ENCODE measurements at places on chromosomes 2 and 18.

GRCh38 chr2:240561325-240561971 lies 1.3 kb downstream of the DUSP28 start:
- peak; percentile 64 for DNase-seq

DNA sequence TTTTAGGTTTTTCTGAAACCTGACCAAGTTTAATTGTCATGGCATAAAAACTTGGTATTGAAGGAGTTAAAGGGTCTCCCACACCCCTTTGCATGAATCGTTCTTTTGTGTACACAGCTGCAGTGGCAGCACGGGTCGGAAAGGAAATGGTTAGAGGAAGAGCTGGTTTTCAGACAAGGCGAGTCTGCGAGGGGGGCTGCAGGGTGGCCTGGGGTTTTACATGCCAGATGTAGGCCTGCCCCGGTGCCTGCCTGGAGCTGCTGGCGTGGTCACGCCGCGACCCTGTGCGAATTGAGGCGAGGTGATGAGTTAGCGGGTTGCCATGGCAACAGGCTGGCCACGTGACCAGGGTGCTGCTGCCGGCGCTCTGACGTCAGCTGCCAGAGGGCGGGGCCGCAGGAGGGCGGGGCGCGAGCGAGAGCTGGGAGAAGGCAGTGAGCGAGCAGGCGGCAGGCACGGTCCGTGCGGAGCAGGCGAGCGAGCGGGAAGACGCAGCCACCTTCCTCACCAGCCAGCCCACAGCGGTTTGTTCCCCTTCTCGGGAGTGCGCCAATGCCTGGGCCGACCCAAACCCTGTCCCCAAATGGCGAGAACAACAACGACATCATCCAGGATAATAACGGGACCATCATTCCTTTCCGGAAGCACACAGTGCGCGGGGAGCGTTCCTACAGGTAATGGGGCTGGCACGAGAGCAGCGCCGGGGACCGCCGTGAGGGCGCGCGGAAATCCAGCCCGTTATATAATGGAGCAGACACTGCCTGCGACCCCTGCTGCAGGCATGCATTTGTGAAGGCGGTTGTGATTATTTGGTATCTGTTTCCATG lies at the start of gene MAPRE2:
Gene MAPRE2 (plus strand): TSS at position 426 of the 827 bp plus-strand sequence. CDS start 127 bp downstream, at position 553.
- peak; percentile 85 for DNase-seq

GRCh38 chr2:61689568-61689967 lies 151.4 kb upstream of the XPO1 start:
- DNase-seq: no peak

DNA sequence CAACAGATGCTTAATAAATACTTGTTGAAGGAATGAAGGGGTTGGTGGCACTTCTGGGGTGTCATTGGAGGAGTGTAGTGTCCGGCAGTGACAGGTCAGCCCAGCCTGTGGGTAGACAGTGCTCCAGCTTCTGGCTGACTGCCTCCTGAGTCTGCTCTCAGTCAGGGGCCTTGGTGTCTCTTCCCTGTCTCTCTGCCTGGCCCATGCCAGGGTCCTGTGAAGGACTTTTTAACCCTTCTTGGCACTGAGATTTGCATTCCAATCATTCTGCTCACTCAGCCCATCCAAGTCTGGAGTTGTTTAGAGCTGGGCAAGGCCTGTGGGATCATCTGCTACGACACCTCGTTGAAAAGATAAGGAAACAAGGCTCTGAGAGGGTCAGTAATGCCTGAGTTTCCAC lies 1.4 kb upstream of the KCNK3 start:
- DNase-seq: no peak

- no peak for DNase-seq
These were observed 2.0 kb downstream of the COLEC11 start for GRCh38 chr2:3596901-3597417.

DNA sequence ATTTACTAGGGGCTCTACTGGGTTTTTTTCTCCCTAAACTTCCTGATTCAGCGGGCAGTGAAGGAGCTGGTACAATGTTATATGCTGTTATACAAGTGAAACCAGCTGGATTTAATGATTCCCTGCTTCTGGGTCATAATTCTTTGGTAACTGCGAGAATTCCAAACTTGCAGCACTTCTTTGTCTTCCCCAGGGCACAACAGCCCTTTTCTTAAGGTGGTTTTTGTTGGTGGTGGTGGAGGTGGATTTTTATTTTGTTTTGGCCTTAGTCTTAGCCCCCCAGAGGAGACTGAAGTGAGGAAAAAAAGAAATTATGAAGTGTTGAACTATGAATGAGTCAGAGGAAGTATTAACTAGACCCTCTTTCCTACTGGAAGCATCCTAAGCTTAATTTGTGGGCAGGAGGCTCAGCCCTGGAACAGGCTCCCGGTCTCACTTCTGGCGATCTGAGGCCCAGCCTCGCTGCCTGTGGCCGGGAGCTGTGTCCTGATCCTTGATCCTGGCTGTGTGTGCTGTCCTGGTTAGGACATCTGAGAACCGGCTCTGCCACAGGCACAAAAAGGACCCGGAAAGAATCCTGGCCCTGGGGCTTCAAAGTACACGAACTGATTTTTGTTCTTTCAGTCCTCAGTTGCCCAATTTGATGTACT lies 141.9 kb downstream of the LYPD6B start:
- no peak for DNase-seq

DNA sequence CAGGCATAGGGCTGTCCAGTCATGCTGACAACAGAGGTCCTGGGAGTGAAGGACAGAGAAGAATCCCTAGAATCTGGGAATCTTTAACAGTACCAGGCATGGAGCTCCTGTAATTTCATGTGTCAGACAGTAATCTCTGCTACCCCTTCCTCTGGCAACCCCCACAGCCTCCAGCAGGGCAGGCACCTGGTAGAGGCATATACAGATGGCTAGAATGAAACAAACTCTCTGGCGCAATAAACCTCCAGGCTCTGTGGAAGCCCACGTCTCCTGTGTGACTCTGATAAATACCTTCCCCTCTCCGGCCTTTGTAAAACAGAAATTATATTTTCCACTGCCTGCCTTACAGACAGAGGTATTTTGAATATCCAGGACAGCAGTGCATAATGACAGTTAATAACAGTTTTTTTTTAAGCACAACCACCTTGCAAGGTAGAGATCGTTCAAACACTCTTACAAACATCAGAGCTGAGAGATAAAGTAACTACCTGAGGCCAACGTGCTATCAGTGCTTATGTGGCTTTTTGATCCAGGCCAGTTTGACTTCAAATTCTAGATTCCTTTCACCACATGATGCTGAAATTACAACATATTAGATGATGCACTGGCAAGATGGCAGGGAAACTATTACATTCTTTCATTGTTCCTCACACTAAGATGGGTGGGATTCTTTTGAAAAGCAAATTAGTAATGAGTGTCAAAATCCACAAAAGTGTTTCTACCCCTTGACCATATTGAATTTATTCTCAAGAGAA lies 47.7 kb upstream of the TMEM247 start:
- no peak for DNase-seq

DNA sequence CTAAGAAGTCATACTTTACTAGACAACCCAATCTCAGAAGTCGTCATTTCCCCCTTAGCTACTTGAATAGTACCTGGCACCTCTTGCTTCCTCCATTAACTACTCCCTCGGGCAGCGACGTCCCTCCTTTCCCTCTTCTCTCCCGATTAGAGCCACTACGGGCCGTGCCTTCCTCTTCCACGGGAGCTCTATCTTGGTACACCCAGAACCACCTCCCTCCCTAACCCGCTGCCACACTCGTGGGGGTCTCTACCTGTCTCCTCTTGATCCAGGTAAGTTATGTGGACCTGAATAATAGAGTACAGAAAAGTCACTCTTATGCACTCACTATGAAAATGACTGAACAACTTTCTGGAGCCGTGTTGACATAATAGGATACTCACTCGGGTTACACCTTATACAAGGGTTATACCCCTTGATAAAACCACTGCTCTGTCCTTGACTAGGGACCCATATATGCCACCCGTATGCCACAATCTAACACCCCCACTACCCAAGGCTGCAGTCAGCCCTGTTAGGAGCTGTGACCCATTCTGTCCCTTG lies 595 bp upstream of the HDHD2 start:
- DNase-seq: peak; percentile 11

GRCh38 chr2:42877936-42878335 lies 85.6 kb upstream of the HAAO start:
- no peak for DNase-seq

DNA sequence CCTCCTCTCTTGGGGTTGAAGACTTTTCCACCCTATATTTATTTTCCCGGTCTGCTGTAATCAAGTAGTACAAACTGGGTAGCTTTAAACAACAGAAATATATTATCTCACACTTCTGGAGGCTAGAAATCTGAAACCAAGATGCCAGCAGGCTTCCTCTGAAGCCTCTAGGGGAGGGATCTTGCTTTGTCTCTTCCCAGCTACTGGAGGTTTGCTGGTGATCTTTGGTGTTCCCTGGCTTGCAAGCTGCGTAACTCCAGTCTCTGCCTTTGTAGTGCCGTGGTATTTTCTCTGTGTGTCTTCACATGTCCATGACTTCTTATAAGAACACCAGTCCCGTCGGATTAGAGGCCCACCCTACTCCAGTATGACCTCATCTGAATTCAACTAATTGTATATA lies 44.4 kb downstream of the MYO3B start:
- no peak for DNase-seq

GRCh38 chr2:102081606-102082005 lies 60.9 kb upstream of the IL1R1 start:
- DNase-seq: no peak

GRCh38 chr2:8926356-8926755 lies 77.1 kb downstream of the MBOAT2 start:
- DNase-seq: no peak

DNA sequence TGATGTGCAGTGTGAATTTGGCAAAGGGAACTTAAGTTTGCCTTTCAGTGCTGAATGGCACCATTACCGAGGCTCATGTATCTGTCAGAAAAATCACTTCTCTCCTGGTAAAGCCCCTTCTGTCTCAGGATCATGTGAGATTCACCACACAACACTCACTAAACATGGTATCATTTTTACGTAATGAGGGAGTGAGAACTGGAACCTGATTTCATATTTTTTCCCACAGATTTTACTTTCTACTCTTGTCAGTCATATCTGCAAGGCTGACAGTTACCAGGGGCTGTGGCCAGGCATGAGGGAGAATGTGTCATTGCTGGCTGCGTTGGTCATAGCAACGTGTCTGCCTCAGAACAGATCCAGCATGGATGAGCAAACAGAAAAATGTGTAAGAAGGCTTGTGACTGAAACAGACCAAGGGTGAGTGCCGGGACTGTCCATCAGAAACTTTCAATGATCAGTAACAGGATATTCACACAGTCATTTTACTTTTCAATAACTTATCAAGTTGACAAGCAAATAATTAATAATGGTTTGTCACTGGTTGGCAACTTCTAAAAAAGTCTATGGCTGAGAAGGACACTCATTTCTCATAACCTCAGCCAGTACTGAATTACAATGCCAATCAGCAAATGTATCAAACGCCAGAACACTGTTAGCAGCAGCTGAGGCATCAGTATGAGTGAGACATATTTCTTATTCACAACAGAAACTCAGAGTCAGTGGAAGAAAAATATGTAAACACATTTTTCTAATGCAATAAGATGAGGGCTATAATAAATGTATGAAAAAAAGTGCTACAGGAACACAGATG lies 100.5 kb downstream of the CDC42EP3 start:
- DNase-seq: no peak

GRCh38 chr18:3906116-3906750 lies 456.3 kb downstream of the TGIF1 start:
- no peak for DNase-seq

DNA sequence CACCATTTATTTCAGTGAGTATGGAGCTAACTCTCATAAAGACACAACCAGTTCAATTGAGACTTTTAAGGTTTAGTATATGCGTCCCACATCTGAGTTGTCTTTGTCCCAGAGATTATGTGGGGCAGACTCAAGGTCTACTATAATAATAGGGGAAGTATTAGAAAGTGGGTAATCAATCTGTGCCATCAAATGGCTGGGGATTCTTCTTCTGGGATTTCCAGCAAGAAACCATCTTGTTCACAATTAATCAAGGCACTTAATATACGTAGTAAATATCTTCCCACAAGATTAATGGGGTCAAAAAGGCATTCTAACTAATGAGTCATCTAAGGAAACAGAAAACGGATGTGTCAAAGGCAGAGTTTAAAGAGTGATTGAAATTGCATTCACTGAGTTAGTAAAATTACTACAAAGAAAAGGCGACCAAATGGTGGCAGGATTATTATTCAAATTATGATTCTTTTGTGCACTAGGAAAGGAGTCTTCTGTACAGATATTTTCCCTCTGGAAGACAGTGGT lies 179.8 kb upstream of the REG3G start:
- DNase-seq: no peak

- DNase-seq: no peak
These were observed 1.6 kb downstream of the OSR1 start for GRCh38 chr2:19356545-19357401.

DNA sequence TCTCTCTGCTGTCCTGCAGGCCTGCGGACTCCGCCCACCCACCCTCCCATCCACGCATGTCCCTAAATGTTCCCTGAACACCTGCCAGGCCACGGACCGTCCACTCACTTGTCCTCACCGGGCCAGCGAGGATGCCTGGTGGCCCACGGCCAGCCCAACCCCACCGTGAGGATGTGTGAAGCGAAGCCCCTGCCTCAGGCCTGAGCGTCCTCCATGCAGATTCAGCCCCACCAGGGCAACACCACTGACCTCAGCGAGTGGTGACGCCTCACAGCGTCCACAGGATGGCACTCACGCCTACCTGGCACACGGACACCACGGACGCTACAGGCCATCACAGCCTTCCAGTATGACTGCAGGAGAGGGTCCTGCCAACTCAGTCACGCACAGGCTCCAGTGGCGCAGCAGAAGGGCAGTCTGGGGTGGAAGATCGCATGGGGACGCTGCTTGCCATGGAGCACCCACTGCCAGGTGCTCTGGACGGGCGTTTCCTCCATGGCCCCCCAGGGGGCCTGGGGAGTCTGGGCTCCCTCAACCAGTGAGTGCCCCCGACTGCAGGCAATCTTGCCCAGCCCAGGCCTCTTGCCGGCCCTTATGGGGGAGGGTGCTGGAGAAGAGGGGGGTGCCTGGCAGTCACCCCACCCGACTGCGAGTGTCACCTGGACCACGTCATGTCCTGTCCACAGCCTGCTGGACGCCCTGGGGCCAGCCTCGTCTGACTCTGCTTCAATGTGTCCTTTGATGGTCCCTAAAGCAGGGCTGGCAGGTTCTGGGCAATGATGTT lies 25.4 kb downstream of the HDAC4 start:
- no peak for DNase-seq

DNA sequence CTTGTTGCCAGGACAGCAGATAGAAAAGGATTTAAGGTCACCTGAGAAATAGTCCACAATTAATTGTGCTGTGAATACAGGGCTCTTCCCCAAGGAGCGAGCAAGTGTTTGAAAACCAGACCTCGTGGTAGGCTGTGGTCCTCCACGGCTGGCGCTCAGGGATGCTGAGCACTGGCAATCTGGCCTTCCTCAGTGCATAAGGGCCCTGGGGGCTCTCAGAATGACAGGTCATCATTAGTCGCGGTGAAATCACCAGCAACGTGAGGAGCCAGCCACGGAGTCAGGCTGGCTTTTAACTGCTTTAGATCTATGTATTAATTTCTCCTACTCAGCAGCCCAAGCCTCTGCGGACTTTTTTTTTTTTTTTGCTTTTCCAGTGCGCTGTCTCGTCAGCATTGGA lies 148.5 kb downstream of the FHOD3 start:
- no peak for DNase-seq

Data from KG1 (cell line).